Myocyte (in vitro differentiated cells): ENCODE measurements at places on chromosomes 16 and 17. TPM values are rescaled to one million over a fixed set of nuclear protein-coding genes. Genes with fewer than 3 reads are reported as not detected.

Gene RCVRN
- total RNA-seq = not detected in 2 replicates

- peak; percentile 33 for DNase-seq
Measured at GRCh38 chr17:63491977-63492618, 15.2 kb downstream of the ACE start.

DNA sequence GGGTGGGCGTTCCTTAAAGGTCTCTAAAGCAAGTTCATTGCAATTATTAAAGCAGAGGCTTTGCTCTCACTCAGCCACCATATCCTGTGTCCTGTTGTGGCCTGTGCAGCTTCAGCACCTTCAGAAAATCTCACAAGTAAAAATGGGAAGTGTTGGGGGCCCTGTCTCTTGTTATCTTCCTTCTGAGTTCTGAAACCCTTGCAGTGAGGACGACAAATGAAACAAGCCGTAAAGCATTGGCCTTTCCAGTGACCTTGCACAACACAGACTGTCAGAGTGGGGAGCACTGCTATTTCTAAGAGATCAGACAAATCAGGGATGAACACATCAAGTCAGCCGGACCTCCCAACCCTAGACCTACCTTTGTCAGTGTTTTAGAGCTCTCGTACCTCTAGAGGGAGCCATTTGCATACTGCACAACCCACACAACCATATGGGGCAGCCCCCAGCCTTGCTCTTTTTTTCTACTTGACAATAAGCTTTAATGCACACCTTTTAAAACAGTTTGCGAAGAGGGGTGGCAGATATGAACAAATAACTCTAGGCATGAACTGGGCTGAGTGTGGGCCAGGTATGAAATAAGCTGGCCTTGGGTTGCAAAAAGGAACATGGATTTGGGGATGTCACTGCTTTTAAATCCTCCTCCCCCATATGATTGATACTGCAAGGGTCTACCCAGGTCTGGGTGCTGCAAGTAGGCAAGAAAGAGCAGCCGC is 89.8 kb downstream of the KATNIP start:
- DNase-seq = peak; percentile 56

- no peak for DNase-seq
Measured at GRCh38 chr16:76634847-76635697, 357.9 kb downstream of the CNTNAP4 start.

GRCh38 chr16:396605-397004 is 394 bp upstream of the NME4 start:
- DNase-seq = peak; percentile 24
